Renal cortical epithelial cell (primary cell): ENCODE measurements at places on chromosomes 1 and 21. TPM values are rescaled to one million over a fixed set of nuclear protein-coding genes. Genes with fewer than 3 reads are reported as not detected.

- no peak for DNase-seq
Observed at GRCh38 chr1:156368157-156368658, 803 bp upstream of the RHBG start.

The FMO4 gene
- total RNA-seq = 3.5 and 6.0 TPM in 2 replicates

- peak; percentile 81 for DNase-seq
Observed at GRCh38 chr1:17561561-17561985, 22.1 kb downstream of the ARHGEF10L start.

DNA sequence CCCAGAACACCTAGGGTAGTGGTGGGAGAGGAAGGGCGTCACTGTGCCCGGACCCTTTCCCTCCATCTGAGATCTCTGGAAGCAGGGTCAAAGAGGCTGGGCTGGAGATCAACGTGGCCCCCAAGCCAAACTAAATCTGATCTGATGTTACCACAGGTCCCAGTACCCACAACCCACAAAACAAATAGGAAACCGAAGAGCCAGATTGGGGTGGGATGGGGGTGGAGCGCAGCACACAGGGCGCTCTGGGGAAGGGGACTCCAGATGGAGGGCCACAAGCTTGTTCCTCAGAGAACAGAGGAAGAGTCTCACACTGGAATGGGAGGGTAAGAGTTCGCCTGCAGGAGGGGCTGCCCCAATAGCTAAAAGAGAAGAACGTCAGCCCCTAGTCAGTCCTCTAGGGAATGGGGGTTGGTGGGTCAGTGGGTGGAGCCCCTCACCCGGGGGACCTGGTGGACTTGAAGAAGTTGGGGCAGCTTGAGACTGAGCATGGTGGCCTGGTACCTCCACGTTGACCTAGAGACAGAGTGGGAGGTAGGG is 1.5 kb downstream of the PAQR6 start:
- DNase-seq = no peak

GRCh38 chr1:246383791-246384190 is 123.3 kb downstream of the SMYD3 start:
- DNase-seq = peak; percentile 11

The ADORA3 gene
- total RNA-seq = not detected in 2 replicates

The PADI3 gene
- 0.05 and 0.35 TPM in 2 replicates for total RNA-seq

GRCh38 chr1:13826591-13826990 is 126.6 kb downstream of the PRDM2 start:
- DNase-seq = no peak
